ENCODE measurements at places on chromosomes 5 and 9.

DNA sequence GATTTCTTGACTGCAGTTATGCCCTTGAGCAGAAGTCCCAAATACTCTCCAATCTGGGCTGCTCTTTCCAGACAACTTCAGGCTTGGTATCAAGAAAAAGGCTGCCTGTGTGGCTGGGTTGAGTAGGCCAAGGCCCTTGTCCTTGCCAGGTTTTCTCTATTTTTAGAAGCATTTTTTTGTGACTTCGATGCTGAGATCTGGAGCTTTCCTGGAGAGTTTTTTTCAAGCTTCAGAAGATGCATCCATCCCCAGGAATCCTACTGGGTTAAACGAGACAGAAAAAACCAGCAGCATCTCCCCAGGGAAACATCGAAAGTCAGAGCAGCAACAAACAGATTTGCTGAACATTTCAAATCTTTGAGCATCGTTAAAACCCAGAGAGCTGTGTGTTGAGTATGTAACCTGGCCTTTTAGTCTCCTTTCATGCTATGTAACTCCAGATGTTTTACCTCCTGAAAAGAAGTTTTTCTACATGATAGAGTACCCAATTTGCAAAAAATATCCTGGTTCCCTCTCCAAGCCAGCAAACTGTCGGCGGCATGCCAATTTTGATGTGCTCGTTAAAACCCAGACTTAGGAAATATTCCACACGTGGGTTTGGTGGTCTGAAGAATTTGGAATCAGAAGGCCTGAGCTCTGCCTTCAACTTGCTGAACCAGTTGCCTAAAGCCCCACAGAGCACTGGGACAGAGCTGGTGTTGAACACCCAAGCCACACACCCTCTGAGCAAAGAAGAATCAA lies 98.1 kb upstream of the ALDH1B1 start:
- no peak for DNase-seq

GRCh38 chr5:36363101-36363500 lies 61.4 kb upstream of the RANBP3L start:
- no peak for DNase-seq

DNA sequence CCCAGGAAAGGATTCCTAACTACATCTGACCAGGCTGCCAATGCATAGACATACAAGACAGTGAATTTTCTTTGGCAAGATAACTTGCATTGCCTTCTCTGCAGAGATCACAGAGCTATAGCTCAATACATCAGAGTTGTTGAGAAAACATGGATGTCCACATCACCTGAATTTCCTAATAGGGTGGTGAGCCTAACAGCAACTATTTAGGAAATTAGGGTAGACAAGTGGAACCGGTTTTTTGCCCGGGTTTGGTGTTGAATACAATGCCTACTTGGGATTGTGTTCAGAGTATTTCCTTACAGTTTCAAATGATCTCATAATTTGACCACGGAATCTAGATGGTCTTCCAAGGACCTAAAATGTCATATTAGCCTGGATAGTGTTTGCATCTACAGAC lies 262.7 kb downstream of the KIF4B start:
- DNase-seq: no peak

GRCh38 chr5:132422720-132423437 lies 53.4 kb downstream of the SLC22A5 start:
- no peak for DNase-seq

DNA sequence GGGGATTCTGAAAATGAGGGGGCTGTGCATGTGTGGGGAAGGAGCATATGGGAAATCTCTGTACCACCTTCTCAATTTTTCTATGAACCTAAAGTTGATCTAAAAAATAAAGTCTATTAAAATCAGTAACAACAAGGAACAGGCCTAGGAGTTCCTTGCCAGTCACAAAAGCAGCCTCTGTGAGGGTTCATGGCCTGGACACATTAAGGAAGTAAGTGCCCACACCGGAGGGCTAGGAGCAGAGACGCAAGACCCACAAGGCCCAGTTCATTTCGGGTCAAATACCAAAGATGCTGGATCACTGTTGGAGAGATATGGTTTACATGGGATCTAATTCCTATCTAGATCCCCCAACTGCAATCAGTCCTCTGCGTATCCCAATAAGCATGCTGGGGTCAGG lies 88.4 kb downstream of the SEMA4D start:
- no peak for DNase-seq

GRCh38 chr9:93114169-93114983 lies 18.4 kb downstream of the CARD19 start:
- DNase-seq: no peak

GRCh38 chr5:103366918-103367549 lies 108.5 kb downstream of the MACIR start:
- no peak for DNase-seq

GRCh38 chr9:105646879-105647594 lies 15.2 kb upstream of the TAL2 start:
- DNase-seq: no peak

DNA sequence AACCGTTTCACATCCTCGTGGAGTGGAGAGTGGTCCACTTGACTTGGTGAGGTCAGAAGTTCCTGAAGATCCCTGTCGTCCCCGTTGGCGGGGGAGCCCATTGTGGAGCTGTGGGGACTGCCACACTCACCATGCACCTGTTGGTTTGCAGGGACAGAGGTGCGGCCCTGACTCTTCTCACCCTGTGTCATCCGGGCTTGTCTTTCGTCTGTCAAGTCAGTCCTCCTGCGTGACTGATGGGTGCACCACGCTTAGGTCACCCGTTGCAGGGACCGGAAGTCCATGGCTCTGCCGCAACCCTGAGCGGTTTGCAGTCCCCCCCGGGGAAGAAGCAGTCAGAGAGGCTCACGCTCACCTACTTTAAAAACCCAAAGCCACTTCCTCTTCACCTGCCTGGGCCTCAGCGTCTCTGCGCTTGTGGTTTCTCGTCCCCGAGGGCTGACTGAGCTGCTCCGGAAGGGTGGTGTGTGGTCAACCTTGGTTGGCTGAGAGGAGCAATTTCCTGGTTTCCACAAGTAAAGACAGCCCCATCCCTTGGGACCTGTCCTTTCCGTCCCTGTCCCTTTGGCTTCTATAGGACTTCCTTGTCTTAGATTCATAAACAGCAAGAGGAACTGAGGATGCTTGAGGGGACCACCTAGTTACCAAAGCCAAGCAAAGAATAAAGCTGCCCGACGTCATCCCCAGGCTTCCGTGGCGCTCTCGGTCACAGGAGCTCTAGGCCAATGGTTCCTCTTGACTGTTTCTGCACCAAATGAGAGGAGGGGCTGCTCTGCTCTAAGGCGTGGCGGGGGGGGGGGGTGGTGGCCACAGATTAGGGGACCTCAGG lies 53.2 kb downstream of the USP20 start:
- no peak for DNase-seq

DNA sequence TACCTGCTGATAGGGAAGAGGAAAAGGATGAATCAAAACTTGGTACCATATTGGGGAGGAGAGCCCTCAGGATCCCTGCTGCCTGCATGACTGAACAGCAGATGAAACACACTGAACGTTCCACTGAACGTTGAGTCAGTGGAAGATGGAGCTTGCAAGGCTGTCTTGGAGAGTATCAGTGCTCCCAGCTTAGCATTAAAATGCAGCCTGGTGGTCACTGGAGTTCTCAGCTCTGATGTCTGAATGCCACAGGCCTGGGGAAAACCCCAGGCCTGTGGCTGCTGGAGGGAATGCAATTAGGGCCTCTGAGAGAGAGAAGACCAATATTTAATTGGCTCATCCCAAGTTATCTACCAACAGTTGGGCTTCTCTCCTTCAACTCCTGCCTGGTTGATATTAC lies 54.5 kb downstream of the PDE4D start:
- DNase-seq: no peak

GRCh38 chr9:10366171-10366779 lies 246.5 kb downstream of the PTPRD start:
- DNase-seq: peak; percentile 78

- no peak for DNase-seq
These were observed 37.1 kb downstream of the NEUROG1 start for GRCh38 chr5:135498637-135498995.

DNA sequence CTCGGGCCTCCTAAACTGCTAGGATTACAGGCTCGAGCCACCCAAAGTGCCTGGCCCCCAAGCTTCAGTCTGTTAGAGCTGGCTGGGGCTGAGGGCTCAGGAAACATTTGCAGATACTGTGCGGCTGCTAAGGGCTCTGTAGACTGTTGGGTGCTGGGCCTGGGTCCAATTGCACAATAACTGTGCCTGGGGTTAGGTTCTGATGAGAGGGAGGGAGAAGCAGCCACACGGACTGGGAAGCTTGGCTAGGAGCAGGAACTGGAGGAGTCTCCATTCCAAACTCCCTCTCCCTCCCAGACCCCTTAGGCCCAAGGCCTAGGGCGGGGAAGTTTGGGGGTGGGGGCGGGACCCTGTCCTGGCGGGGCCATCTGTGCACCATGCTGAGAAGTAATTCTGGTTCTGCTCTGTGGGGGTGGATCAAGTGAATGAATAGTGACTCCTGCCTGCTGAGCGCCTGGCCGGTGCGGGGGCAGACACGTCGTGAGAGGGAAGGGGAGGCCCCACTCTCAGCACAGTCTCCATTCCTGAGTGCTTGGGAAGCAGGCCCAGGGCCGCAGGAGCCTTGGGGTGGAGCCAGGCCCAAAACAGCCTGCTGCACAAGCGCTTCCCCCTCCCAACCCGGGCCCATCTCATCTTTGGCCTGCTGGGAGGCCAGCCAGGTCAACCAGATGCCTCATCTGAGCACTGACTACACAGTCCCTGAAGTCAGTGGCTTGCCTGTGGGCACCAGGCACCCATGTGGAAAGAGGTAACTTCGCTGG lies 1.5 kb downstream of the ASS1 start:
- peak; percentile 69 for DNase-seq

DNA sequence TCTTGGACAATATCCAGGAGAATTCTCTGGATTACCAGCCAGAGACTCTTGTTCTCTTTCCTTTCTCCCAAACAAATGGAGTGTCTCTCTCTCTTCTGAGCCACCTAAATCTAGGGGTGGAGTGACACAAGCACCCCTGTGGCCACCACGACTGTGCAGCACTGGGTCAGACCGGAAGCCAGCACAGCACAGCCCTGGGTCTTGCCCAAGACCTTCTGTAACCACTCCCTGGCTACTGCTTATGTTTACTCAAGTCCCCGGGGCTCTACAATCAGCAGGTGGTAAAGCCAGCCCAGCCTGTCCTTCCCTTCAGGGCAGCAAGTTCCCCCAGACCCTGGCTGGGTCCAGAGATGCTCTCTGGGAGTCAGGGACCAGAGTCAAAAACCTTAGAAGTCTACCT lies 110.0 kb upstream of the TUT7 start:
- DNase-seq: no peak

DNA sequence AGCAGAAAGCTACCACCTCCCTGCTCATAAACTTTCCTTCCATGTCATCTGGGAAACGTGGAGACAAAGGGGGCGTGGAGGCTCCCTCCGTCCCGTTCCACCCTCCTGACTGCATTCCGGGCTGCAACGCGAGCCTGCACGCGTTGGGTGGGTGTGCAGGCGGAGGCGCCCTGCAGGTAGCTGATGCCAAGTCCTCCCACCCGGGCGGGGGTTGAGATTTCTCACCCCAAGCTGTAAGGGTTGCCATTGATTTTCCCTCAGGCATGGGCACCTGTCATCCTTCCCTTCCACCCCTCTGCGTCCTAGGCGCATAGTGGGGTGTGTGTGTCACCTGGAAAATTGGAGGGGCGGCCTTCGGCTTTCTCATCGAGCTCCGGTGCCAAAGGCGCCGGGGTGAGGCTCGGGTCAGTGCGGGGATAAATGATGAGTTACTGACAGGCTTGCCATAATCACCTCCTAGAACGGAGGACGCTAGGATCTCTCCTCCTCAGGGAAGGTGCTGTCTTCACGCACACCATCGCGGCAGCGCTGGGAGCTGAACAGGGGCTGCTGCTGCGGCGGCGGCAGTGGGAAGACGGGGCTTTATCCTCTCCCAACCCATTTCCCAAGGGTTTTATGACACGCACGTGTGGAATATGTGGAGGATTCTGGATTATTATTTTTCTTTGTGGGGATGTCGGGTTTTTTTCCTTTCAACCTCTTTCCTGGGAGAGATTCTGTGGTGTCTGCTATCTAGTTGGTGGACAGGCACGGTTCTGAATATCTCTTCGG lies 973 bp downstream of the PLPPR1 start:
- no peak for DNase-seq

DNA sequence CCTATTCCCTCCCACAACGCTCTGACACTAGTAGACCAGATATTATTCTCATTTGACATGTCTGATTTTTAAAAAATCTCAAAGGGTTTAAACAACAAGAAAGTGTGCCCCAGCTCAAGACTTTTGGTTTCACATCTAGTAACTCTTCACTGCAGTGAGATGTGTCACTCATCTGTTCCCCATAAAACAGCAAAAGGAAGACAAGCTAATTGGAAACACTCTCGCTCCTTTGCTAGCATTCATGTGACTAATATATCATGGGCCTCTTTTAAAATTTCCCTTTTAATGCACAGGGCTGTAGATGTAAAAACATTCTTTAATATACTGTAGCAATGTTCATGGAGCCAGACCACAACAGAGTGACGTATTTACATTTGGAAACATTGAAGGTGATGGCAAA lies 372.6 kb downstream of the ZNF608 start:
- DNase-seq: no peak

GRCh38 chr5:109655841-109656240 lies 33.9 kb upstream of the MAN2A1 start:
- DNase-seq: no peak

GRCh38 chr5:65121880-65122436 lies 353.2 kb downstream of the CWC27 start:
- no peak for DNase-seq

- DNase-seq: no peak
These were observed 156.1 kb downstream of the TTC39B start for GRCh38 chr9:15150939-15151338.

GRCh38 chr5:143279698-143280097 lies 123.8 kb downstream of the NR3C1 start:
- DNase-seq: no peak

- no peak for DNase-seq
These were observed 486 bp downstream of the NPDC1 start for GRCh38 chr9:137045294-137046087.

DNA sequence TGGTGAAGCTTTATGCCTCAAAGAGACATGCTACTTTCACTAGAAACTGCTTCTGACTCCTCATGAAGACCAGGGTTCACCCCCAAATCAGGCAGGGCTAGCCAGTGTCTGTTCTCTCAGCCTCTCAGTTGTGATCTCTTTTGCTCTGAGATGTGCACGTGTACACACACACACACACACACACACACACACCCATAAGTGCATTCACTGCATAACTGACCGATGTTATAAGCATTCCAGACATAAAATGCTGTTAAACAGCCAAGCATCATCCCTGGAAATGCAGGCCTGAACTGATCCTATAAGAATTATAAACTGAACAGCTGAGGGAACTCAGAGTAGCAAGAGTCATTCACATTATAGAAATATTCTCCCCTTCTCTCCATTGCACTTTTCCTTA lies 85.0 kb downstream of the FSTL4 start:
- DNase-seq: no peak

DNA sequence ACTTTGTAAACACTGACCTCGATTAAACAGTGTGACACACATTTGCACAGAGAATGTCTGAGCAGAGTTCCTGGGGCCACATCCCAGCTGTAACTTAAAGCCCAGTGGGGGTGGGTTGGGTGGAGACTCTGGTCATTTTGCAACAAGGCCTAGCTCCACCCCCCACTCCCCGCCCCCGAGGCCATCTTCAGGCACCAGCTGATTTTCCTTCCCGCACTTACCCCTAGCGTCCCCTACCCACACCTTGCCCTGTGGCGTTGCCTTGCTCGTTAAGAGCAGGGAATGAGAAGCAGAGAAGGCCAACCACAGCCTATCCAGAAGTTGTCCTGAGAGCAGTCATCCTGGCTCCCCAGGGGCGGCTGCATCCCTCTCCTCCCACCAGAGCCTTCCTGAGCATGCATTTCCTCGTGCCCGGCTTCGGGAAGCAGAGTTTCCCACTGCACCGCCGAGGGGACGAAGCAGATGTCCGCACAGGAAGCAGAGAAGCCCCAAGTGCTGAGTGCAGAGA lies 101.7 kb upstream of the SARDH start:
- DNase-seq: no peak

- DNase-seq: no peak
These were observed 592.1 kb downstream of the TLE4 start for GRCh38 chr9:80163889-80164288.

Measured in SK-N-MC (cell line).